Stimulated activated naive CD8-positive, alpha-beta T cell treated with anti-CD3 and anti-CD28 coated beads, Interleukin-15, Interleukin-2, amounts not matched to agents 100 U/mL and 50 U/mL, for 24 hours (primary cell): ENCODE measurements at places on chromosomes 2 and 18.

GRCh38 chr18:59923539-59924196 is 23.9 kb downstream of the PMAIP1 start:
- no peak for DNase-seq

GRCh38 chr2:179022685-179023084 is 27.3 kb downstream of the CCDC141 start:
- no peak for DNase-seq

DNA sequence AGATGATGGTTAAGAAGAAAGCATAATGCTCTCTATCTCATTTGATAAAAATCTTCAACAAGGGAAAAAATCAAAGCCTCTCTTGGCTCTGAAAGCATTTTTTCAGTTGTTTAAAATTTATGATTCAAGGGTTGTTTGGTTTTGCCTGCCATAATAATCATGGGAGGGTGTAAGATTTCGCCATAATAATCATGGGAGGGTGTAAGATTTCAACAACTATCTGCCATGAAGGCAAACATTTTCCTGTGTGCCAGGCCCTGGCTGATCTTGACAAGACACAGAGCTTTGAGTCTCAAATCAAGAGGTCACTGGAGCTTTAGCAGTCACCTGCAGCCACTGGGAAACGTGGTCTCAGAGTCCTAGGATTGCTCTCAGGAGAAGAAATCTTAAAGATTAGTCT is 175.1 kb upstream of the PIEZO2 start:
- no peak for DNase-seq

DNA sequence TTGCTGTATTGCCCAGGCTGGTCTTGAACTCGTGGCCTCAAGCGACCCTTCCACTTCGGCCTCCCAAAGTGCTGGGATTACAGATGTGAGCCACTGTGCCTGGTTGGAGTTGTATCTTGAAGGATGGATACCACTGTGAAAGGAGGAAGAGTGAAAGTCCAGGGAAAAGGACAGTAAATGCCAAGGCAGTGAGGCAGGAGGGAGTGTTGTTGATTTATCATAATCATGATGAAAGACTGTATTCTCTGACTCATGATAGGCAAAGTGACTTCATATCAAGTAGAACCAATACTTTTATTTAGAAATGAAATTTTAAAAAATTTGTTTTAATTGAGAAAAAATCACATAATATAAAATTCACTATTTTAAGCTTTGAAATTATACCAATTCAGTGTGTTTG is 162.3 kb downstream of the ARHGAP28 start:
- no peak for DNase-seq

DNA sequence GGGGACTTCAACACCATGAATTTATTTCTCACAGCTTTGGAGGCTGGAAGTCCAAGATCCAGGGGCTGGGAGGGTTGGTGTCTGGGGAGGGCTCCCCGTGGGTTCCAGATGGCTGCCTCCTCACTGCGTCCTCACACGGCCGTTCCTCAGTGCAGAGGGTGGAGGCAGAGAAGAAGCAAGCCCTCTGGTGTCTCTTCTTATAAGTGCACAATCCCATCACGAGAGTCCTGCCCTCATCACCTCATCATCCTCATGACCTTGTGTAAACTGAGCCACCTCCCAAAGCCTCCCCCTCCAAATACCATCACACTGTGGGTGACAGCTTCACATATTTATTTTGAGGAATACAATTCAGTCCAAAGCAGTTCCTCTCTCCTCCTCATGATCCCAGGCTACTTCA is 26.3 kb downstream of the TMEM163 start:
- no peak for DNase-seq

DNA sequence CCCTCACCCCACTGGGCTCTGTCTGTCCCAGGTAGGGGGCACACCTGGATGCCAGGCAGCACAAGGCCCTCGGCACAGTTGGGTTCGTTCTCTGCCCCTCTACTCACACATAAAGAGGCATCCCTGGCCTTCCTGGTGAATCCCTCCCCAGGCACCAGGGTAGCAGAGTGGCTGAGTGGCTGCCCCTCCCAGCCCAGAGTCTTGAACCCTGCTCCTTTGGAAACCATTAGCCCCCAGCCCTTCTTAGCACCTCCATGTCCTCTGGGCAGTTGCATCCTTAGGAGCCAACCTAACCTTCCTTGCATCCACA is 2.0 kb downstream of the GPC1 start:
- no peak for DNase-seq

GRCh38 chr18:6109743-6110142 is 214.4 kb upstream of the TMEM200C start:
- DNase-seq, result no peak

GRCh38 chr2:239721531-239721930 is 303.6 kb downstream of the NDUFA10 start:
- no peak for DNase-seq

- no peak for DNase-seq
Measured at GRCh38 chr18:26556573-26556972, 8.2 kb upstream of the KCTD1 start.

DNA sequence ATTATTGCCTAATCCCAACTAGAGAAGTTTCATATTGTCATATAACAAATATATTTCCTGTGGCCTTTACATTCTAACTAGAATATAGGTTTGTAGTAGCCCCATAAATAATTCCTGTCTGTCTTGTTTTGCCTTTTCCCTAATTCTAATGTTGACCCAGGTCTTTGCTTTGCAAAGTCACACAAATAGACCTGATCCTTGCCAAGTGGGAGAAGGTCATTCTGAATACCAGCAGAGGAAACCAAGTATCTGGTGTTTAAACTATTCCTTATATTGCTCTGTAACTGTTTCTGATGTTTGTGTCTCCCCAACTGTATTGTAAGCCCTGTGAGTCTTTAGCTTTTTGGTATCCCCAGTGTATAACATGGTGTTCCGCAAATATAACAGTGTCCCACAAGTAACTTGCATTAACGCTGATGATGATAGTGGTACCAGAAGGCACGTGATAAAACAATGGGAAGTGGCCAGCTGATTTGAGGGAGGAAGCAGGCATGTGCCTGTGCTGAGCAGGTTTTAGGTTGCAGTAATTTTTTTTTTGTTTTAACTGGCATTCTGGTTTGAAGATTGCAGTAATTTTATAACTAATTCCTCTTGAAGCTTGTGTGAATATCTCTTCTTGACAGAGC is 11.1 kb downstream of the HADHB start:
- DNase-seq, result no peak

DNA sequence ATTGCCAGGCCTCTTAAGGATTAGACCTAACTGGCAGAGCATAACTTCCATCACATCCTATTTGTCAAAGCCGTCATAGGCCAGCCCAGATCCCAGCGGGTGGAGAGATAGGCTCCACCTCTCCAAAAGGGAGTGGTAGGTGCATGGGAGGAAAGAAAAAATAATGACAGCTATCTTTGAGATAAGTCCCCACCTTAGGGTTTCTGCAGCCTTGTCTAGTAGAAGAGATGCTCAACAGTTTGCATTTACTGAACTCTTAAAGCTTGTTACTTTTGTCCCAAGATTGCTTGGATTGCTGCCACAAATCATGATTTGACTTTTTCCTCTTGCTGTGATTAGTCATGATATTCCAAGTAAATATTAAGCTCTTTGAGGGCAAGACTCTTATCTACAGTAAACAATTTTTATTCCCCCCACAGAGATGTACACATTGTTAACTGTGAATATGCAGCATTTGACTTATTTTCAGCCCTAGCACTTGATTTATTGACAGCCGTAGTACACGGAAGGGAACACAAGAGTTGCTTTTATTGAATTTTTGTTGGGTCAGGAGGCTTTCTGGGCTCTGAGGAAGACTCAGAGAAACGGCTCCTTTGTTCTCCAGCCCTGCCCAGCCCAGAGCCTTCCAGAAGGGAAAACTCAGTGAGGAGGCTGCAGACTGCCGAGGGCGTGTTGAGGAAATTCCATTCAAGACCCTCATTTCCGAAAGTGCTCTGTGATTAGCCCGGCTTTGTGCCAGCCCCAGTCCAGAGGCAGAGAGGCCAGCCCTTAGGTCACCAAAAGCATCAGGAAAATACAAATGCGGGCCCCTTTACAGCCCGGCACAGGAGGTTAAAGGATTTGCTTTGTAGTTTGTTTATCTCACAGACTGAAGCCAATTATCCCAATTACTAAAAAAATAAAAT is 75.5 kb upstream of the ZNF532 start:
- DNase-seq, result no peak

- DNase-seq, result no peak
Measured at GRCh38 chr18:70337139-70337972, 48.5 kb downstream of the SOCS6 start.

GRCh38 chr2:196012314-196012713 is 56.3 kb downstream of the DNAH7 start:
- DNase-seq, result no peak

DNA sequence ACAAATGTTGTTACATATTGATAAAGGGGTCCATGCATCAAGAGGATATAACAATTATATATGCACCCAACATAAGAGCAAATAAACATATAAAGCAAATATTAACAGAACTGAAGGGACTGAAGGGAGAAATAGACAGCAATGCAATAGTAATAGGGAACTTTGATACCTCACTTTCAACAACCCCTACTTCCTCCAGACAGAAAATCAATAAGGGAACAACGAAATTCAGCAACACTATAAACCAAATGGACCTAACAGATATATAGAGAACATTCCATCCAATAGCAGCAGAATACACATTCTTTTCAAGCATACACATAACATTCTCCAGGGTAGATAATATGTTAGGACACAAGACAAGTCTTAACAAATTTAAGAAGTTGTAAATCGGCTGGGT is 71.7 kb downstream of the L3MBTL4 start:
- DNase-seq, result no peak

- no peak for DNase-seq
Measured at GRCh38 chr2:148907085-148907785, 32.2 kb downstream of the KIF5C start.

- no peak for DNase-seq
Measured at GRCh38 chr18:33123862-33124518, 316.5 kb downstream of the CCDC178 start.

- no peak for DNase-seq
Measured at GRCh38 chr2:203636588-203637470, 69.6 kb upstream of the CD28 start.

DNA sequence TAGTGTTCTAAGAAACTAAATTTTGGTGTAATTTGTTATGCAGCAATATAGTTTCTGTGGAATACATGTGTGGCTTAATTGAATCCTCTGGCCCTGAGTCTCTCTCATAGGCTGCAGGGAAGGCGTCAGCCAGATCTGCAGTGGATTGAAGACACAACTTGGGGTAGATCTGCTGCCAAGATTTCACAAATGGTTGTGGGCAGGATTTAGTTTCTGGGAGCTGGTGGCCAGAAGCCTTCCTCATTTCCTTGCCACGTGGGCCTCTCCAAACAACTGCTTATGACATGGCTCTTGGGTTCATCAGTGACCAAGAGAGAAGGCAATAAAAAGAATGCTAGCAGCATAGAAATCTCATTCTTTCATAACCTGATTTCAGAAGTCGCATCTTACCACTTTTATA is 28.2 kb downstream of the CCDC102B start:
- DNase-seq, result no peak

DNA sequence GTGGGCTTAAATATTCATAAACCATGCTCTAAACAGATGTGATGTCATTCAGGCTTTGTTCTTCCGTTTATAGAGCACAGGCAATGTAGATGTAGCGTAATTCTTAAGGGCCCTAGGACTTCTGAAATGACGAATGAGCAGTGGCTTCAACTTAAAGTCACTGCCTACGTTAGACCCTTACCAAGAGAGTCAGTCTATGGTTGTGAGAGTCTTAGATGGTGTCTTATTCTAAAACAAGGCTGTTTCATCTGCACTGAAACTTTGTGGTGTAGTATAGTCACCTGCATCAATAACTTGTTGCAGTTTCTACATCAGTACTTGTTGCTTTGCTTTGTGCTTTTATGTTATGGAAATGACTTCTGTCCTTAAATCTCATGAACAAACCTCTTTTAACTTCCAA is 56.0 kb downstream of the PIK3C3 start:
- no peak for DNase-seq

DNA sequence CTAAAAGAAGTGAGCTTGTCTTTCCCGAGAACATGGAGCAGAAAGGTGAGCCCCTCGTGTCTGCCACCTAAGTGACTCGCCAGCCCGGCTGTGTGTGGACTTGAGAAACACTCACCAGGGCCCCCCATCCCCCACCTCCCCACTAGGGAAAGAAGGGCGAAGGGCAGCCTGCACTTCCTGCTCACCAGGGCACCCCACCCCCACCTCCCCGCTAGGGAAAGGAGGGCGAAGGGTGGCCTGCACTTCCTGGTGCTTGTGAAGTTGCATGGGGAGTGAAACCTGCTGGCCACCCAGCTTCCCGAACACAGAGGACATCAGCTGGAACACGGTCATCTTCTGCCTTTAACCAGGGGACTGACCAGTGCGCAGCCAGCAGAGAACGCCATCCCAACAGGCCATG is 402.7 kb upstream of the SALL3 start:
- DNase-seq, result no peak

GRCh38 chr2:239574054-239574433 is 173.2 kb upstream of the HDAC4 start:
- no peak for DNase-seq

DNA sequence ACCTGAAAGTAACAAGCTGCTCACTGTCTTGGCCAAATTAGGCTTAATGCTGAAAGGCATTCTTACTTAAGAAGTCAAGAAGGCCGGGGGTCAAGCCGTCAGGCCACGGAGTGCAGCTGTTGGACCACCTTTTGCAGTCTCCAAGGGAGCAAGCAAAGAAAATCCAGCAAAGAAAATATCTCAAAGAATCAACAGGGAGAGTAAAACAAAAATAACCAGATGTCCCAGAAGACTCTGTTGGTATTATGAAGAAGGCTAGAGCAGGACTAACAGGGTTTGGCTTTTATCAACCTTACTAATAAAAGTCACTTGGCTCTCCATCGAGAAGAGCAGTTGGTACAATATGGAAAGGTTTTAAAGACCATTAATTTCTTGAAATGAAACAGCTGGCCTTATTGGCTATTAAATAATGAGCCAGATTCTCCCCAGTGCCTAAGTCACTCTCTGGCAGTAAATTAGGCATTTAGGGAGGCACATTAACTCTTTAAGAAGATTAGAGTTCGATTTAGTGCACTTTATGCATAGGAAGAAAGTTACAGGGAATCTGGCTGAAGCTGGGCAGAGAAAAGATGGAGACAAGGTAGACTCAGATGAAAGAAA is 110.8 kb upstream of the NRP2 start:
- no peak for DNase-seq

GRCh38 chr18:79400091-79400590 is 4.4 kb downstream of the NFATC1 start:
- DNase-seq, result peak; percentile 74

GRCh38 chr2:75491129-75491753 is 69.5 kb downstream of the EVA1A start:
- no peak for DNase-seq

DNA sequence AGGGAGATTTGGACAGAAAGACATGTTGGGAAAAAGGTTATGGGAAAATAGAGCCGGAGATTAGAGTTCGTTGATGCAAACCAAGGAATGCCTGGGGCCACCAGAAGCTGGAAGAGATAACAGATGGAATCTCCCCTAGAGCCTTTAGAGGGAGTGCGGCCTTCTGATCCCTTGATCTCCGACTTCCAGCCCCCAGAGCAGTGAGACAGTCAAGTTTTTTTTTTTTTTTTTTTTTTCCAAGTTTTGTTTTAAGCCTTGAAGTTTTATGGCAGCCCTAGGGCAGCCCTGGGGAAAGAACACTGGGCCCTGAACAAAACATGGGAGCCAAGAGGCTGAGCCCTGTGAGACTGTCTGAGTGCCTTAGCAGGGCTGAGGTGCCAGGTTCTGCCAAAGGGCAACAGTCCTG is 6.5 kb downstream of the DGKD start:
- no peak for DNase-seq
